ENCODE measurements at places on chromosomes 7 and 10.
A peak's percentile ranks its signal among the peaks of the same experiment; 100 is the strongest.

GRCh38 chr10:132183046-132183445 lies 3.7 kb upstream of the DPYSL4 start:
- no peak for DNase-seq

DNA sequence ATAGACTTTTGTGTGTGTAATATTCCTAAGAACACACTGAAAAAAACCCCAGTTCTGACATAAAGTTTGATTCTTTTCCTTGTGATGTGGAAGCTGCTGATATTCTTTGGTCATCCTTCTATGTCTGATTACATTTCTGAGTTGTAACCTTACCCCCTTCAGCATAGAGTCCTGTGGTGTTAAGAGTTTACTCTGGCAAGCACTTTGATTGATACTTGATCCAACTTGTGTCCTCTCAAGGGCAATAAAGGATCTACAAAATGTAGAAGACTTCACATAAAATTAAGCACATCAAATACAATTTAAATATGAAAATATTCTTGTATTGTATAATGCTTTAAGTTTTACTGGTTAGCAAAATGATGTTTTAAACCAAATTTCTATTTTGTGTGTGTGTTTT lies 221.7 kb upstream of the DKK1 start:
- DNase-seq: no peak

DNA sequence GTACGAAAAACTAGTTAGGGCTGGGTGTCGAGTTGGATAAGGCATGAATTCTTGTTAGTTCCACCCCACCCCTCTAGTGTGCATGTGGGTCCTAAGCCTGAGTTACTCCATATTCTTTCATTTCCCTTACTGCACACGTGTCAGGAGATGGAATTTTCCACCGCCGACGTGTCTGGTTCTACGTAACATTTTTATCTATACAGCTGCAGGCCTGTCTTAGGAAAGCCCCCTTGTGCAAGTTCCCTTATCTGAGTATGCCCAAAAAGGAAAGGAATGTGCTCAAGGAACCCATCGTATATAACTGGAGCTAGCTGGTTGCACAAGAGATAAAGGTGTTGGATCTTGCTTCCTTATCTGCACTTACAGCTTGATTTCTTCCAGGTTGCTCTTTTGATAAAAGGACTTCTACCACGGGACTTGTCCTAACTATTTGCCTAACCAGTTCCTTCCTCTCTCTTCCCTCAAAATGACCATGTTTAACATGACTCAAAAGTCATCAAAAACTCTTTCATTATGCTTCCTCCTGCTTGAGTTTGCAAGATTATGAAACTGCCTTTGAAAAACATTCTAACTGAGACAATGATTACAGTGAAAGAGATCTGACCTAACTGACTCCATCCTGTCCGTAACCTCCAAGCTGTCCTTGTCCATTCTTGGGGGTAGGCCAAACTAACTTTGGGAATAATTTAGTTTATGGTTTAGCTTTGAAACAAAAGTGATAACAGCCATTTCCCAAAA lies 181.4 kb downstream of the AKR1D1 start:
- peak; percentile 100 for DNase-seq

GRCh38 chr10:110546077-110546476 lies 21.4 kb upstream of the SMC3 start:
- no peak for DNase-seq

- DNase-seq: no peak
Observed at GRCh38 chr10:113426181-113426877, 126.5 kb upstream of the HABP2 start.

DNA sequence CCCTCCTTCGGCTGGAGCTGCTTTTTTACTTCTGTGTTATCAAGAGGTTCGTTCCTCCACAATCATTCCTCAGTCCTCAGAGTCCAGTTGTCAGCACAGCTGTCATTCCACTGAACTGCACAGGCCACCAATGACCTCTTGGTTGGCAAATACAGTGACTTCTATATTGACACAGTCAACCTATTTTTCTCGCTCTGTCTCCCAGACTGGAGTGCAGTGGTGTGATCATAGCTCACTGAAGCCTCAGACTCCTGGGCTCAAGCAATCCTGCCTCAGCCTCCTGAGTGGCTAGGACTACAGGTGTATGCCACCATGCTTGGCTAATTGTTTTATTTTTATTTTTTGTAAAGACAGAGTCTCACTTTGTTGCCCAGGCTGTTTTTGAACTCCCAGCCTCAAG lies 27.7 kb downstream of the CRCP start:
- no peak for DNase-seq

DNA sequence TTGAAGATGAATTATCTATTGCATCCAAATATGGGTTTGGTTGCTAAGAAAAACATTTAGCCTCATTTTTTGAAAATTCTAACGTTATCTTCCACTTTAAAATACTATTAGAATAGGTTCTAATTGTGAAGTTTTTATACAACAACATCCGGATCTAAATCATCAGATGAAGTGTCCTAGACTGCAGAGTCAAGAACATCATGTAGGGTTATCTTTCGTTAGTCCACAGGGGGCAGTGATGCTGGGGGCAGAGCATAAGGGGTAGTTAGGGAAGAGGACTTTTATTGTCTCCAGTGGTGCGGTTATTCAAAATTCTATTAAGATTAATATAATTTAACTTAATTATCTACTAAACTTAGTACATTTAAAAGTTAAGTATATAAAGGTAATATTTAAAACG lies 990.6 kb upstream of the PHF14 start:
- no peak for DNase-seq

DNA sequence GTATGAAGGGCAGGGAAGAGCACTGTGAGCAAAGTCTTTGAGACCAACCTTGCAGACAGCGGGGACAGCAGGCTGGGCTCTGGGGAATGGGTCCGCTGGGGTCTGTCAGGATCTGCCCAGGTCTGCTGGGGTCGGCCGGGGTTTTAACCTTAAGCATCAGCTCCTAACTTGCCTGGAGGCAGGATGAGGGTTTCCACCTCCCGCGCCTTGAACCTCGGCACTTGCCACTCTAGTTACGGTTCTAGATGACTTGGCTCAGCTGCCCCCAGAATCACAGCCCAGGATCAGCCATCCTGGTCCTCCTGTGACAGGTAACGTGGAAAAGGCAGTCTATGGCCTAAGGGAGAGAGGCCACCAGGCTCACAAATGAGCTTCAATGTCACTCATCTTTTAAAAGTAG lies 50.4 kb upstream of the CACUL1 start:
- no peak for DNase-seq

DNA sequence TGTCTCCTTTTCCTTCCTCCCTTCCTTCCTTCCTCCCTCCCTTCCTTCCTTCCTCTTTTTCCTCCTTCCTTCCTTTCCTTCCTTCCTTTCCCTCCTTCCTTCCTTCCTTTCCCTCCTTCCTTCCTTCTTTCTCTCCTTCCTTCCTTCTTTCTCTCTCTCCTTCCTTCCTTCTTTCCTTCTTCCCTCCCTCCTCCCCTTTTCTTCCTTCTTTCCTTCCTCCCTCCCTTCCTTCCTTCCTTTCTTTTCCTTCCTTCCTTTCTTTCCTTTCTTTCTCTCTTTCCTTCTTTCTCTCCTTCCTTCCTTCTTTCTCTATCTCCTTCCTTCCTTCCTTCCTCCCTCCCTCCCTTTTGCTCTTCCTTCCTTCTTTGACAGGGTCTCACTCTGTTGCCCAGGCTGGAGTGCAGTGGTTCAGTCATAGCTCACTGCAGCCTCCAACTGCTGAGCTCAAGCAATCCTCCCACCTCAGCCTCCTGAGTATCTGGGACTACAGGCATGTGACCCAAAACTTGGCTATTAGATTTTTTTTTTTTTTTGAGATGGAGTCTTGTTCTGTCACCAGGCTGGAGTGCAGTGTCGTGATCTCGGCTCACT lies 15.9 kb upstream of the CYTH3 start:
- DNase-seq: no peak

DNA sequence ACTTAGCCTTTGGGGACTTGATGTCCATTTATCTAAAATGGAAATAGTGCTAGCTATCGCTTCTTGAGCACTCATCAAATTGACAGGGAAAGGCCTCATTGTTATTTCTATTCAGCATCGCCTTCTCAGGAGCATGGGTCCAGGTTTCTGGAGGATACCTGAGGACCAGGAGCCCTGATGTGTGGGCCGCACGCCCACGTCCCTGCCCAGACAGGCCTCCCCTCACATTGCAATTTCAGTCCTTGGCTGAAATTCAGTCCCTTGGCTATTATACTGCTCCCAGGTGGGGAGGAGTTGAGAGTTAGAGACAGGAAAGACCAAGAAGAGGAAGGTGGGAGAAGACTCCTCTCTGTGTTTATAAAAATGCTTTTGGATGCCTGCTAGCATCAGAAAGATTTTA lies 38.9 kb downstream of the GPRIN2 start:
- DNase-seq: no peak

- no peak for DNase-seq
Observed at GRCh38 chr7:92644406-92645113, 54.4 kb upstream of the FAM133B start.

- no peak for DNase-seq
Observed at GRCh38 chr10:124994573-124995473, 52.9 kb downstream of the ZRANB1 start.

- no peak for DNase-seq
Observed at GRCh38 chr10:131546086-131546810, 234.7 kb upstream of the TCERG1L start.

- DNase-seq: peak; percentile 9
Observed at GRCh38 chr10:132637477-132638129, 100.0 kb downstream of the INPP5A start.

- no peak for DNase-seq
Observed at GRCh38 chr7:28778786-28779185, 179.3 kb downstream of the TRIL start.

GRCh38 chr10:133396035-133396624 lies 2.2 kb downstream of the MTG1 start:
- no peak for DNase-seq

DNA sequence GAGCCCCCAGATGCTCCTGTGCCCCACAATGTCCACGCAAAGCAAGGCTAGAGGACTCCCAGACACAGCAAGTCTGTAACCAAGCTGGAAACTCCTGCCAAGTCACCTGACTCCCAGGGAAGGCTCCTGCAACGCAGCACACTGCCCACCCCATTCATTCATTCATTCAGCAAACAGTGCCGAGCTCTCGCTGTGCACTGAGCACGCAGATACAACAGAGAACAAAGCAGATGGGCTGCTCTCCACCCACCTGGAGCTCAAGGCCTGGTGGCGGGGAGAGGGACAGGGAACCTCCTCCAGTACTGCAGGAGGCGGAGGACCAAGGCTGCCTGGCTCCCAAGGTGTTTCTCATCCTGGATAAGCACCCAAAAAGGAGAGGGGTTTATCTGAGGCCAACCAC lies 8.6 kb downstream of the KCNH2 start:
- DNase-seq: no peak

DNA sequence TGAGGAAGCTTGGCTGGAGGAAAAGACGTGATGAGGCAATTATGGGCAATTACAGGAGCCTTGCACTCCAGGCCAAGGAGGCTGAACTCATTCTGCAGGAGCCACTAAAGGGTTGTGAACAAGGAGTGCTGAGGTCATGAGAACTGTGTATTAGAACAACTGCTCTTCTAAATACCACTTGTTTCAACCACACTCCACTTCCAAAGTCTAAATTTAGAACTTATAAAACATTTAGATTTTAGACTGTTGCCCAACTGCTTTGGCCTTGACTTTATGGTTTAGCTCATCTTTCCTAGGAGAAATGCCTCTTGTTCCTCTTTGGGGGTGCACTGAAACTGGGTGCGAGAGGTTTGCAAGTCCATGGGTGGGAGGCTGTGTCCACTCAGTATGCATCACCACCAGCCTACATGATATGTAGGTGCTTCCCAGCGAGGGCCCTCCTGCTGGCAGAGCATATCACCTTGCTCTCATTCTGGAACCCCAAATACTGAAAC lies 199.7 kb upstream of the AOAH start:
- no peak for DNase-seq

- no peak for DNase-seq
Observed at GRCh38 chr7:47295606-47296005, 286.3 kb downstream of the TNS3 start.

GRCh38 chr7:5677538-5678294 lies 103.7 kb downstream of the RNF216 start:
- DNase-seq: peak; percentile 79

GRCh38 chr7:15848901-15849300 lies 162.4 kb upstream of the MEOX2 start:
- DNase-seq: no peak

DNA sequence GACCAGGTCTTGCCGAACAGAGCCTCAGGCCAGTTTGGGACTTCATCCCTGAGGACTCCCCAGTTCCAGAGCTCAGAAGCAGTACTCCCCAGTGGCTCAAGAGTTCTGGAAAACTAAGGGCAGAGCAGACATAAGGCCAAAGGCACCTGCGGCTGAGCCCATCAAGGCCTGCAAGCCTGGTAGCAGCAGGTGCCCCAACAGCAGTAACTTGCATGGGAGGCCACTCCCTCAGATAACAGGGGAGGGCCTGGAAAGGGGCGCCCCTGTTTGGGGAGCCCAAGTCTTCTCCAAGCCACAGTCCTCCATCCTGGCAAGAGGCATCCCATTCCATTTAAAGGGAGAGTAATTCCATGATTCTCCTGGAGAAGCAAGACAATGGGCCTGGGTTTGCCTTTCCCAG lies 13.0 kb downstream of the POLL start:
- no peak for DNase-seq
